GM03348 (cell line): ENCODE measurements at places on chromosomes 4 and X.

DNA sequence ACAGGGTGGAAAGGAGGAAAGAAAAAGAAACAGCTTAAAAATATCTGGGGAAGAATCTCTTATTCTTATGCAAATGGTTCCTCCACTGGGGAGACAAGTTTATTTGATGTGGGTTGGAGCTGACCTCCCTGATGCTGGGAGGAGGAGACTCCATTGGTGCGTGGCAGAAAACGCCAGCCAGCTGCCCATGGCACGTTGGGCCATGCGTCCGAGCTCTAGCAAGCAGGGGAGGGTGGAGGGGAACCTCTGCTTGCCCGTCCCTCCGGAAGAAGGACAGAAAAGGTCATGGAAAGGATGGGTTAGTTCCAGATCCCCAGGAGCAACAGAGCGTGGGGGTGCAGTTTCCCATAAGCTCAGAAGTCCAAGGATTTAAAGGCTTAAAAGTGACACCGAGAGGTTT, 210.4 kb downstream of the KLHL4 start:
- no peak for DNase-seq

- no peak for DNase-seq
Observed at GRCh38 chr4:48369248-48369647, 27.9 kb downstream of the SLAIN2 start.

GRCh38 chrX:110418316-110419235, 59.9 kb downstream of the RTL9 start:
- DNase-seq = peak; percentile 66

GRCh38 chrX:131046596-131046995, 11.6 kb upstream of the ARHGAP36 start:
- DNase-seq = no peak

DNA sequence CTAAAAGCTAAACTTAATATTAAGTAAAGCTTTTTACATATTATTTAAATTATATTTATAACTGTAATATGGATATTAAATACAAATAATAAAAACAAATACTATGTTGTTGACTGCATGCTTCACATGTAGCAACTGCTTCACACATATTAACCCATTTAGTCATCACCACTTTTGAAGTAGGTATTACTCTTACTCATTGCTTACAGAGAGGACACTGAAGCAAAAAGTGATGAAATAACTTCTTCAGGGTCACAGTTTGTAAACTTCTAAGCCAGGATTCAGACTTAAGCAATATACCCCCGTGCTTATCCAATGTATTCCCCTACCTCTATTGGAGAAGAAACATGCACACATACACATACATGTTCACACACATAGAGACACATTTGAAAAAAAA, 166.6 kb downstream of the DKK2 start:
- peak; percentile 33 for DNase-seq

DNA sequence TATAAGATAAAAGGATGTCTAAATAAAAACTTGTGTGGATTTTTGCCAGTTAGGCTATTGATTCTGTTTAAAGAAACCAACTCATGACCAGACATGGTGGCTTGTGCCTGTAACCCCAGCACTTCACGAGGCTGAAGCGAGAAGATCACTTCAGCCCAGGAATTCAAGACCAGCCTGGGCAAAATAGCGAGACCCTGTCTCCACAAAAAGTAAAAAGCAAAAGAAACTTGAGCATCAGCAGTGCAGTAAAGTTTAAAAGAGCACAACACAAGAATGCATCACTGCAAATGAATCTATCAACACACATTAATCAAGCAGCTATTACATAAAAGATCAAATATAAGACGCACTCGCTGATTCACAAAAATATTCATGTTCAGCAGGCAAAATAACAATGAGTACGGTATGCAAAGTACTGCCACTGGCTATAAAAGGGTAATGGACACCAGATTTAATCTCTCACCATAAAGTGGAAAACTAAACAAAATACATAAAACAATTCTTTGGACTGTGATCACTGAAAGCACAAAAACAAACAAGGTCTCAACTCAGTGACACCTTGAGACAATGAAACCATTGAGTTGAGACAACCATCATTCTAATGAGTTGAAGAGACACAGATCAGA, 41.3 kb downstream of the LRBA start:
- DNase-seq = no peak

GRCh38 chr4:165524532-165525190, 145.9 kb downstream of the CPE start:
- no peak for DNase-seq

DNA sequence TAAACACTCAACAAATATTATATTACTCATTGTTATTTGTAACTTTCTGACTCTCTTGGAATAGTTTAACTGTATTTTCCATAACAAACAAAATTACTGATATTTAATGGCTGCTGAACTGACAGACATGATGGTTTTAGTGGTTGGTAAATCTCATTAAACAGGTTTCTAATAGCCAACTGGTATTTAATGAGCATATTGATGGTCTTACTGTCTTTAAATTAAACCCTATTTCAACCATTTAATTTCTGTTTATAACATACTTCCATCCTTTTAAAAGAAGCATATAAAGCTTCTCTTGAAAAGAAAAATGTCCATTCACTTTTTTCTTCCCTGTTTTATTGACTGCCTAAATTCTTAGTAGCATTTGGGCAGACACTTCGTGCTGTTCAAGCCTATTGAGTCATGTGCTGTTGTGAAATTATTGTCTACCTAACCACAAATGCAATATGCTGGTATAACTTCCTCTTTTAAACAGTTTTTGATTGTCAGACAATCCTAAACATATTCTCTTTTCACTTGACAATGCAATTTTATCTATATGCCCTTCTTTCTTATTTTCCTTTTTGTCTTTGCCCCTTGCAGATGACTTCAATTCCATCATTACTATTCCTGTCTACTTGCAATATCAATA, 163.9 kb upstream of the SLC7A11 start:
- peak; percentile 63 for DNase-seq

DNA sequence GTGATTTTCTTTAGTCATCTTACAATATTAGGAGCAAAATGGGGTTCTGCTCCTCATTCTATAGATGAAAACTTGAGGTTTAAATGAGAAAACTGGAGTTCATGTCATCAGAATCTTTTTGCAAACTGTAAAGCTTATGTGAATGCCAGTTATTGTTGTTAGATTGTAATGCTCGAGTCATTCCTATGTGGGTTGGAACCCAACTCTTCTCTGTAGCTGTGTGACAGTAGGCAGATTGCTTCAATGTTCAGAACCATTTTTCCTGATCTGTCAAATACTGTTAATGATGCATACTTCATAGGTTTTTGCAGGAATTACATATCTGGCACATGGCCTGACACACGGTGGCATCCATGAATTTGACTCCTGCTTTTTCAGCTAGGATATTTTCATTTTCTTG, 178.9 kb downstream of the RAPGEF2 start:
- DNase-seq = peak; percentile 20

DNA sequence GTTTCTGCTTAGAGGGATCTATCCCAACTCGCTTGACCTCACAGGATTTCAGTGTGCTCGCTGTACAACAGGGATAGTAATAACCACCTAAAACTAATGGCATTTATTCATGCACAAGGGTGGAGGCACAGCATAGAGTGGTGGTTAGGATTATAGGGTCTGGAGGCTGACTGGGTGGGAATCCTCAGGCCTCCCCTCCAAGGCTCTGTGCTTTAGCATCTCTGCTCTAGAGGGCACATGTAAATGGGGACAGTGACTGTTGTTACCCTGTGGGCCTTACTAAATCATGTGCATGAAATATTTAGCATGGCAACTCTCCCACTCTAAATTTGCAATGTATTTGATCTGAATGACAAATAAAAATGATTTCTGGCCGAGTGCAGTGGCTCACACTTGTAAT, 29.2 kb downstream of the VCX2 start:
- DNase-seq = no peak

- no peak for DNase-seq
Observed at GRCh38 chrX:150451953-150452352, 88.8 kb downstream of the MAMLD1 start.

GRCh38 chrX:56920338-56920997, 74.9 kb downstream of the SPIN3 start:
- DNase-seq = no peak

DNA sequence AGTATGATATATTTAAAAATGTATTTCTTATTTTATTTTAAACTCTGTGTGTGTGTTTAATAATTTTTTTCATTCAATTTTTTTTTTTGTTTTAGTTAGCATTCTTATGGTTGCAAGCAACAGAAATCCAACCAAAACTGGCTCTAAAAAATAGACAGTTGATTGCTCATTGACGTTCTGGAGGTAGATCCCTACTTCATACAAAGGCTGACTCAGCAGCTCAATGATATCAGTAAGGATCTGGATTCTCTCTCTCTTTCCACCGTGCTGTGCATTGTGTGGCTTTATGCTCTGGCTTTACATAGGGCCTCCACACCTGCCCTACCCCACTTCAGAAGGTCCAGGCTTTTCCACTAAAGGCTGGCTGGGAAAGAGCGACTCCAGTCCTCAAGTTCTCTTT, 117.8 kb downstream of the UCHL1 start:
- no peak for DNase-seq

GRCh38 chrX:1316527-1316926, 20.1 kb upstream of the IL3RA start:
- DNase-seq = no peak

DNA sequence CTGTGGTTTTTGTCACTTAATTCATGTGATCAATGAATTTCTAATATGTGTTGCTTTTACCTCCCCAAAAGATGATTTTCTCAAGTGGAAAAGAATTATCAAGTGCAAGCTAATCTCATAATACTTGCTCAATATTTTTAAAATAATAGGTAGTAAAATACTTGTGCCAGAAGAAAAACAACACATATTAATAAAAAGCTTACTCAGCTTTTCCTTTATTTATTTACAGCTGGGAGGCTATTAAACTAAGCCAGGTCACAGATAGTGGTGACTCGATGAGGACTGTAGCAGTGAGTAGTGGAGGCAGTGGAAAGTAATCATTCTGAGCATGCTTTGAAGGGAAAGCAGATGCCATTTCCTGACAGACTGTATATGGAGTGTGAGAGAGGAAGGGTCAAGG, 96.1 kb downstream of the PRDM5 start:
- DNase-seq = no peak

- DNase-seq = peak; percentile 5
Observed at GRCh38 chrX:20454117-20454516, 187.4 kb upstream of the RPS6KA3 start.

GRCh38 chrX:123860983-123861382, 1.1 kb downstream of the XIAP start:
- DNase-seq = no peak

GRCh38 chr4:176156656-176157055, 38.7 kb downstream of the SPATA4 start:
- DNase-seq = peak; percentile 40

DNA sequence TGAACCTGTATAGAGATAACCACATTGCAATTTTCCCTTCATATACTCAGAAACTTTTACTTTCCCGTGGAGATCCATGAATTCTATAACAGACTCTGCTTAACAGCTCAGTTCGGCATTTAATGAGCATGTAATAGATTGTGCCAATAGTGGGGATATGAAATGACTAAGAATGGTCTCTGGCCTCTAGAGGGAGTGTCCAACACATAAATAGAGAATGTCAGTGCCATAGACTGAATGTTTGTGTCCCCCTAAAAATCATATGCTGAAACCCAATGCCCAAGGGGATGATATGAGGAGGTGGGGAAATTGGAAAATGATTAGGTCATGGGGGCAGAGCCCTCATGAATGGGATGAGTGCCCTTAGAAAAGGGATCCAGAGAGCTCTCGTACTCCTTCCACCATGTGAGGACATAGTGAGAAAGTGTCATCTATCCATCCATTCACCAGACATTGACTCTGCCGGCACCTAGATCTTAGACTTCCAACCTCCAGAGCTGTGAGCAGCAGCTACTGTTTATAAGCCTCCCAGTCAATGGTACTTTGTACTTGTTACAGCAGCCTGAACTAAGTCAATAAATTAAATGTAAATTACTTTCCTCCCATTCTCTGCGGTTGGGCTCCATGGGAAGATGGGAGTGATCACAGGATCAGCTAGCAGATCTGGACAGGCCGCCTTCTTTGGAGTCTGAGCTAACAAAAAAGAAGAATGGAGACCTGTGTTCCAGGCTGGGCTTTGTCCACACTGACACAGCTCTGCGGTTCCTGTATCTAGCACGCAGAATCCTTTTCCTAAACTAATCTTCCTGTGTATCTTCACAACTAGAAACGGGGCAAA, 28.1 kb upstream of the HPSE start:
- DNase-seq = peak; percentile 41

- DNase-seq = no peak
Observed at GRCh38 chrX:27391623-27392022, 71.5 kb downstream of the PPP4R3C start.

DNA sequence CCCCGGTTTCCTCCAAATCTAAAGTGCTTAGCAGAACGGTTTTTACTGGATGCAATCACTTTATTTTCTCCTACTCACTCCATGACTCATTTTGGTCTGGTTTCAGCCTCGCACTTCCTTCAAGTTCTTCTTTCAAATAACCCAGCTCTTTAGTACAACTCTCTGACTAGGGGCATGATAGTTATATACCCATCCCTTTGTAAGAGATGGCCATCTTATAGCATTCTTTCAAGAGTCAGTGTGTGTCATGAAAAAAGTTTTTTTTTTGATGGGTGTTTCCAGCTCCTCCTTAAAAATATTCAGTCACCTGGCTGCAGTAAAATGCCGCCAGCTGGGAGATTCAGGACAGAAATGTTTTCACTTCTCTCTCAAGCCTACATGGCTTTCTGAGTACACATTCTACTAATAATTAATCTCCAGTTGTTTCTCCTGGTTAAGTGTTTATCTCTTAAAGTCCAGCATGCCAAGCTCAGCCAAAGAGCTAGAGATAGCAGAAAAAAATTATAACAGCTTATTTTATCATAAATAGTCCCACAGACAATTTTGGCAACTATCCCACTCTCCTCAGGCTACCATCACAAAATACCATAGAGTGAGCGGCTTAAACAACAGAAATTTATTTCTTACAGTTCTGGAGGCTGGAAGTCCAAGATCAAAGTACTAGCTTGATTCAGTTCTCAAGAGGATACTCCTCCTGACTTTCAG, 139.3 kb downstream of the GASK1B start:
- peak; percentile 20 for DNase-seq

DNA sequence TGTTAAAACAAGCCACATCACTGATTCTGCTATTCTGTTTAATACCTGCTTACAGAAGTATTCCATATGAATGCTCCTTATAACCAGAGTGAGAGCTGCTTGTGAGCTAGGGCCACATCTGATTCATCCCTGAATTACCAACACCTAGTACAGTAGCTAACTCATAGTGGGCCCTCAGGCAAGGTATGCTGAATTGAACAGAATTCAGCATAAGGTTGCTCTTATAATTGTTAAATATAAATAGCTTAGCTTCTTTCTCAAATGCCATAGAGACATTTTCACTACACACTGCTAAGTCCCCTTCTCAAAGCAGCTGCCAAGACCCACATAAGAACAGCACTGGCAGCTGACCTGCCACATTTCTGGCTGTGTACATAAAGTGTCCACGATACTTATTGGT, 27.0 kb upstream of the MCF2 start:
- no peak for DNase-seq

- DNase-seq = no peak
Observed at GRCh38 chr4:47406408-47406807, 57.1 kb downstream of the COMMD8 start.

GRCh38 chrX:79081895-79082512, 62.5 kb upstream of the GPR174 start:
- DNase-seq = peak; percentile 29

GRCh38 chr4:6332042-6332668, 62.5 kb downstream of the WFS1 start:
- DNase-seq = peak; percentile 83

GRCh38 chr4:111269439-111269838, 646.6 kb upstream of the PITX2 start:
- DNase-seq = no peak

- no peak for DNase-seq
Observed at GRCh38 chr4:22676063-22676462, 16.7 kb upstream of the GBA3 start.

GRCh38 chr4:112532267-112532666, 16.3 kb upstream of the NEUROG2 start:
- DNase-seq = no peak
